AG08396 (cell line): ENCODE measurements at places on chromosomes 4 and X.

DNA sequence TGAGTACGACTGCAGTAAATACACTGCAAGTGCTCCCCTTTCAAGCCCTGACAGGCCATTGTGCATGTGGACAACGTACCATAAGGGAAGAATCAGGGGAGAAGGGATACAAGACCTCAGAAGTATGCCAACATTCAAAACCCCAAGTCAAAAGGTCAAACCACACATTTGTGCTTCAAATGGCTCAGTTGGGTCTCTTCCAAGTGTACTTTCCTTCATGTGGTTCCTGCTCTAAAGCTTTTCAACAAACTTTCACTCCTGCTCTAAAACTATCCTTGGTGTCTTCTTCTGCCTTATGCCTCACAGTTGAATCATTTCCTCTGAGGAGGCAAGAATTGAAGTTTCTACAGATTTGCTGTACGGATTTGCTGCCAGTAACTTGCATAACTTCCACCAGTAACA, 305.7 kb upstream of the SLIT2 start:
- peak; percentile 15 for DNase-seq

DNA sequence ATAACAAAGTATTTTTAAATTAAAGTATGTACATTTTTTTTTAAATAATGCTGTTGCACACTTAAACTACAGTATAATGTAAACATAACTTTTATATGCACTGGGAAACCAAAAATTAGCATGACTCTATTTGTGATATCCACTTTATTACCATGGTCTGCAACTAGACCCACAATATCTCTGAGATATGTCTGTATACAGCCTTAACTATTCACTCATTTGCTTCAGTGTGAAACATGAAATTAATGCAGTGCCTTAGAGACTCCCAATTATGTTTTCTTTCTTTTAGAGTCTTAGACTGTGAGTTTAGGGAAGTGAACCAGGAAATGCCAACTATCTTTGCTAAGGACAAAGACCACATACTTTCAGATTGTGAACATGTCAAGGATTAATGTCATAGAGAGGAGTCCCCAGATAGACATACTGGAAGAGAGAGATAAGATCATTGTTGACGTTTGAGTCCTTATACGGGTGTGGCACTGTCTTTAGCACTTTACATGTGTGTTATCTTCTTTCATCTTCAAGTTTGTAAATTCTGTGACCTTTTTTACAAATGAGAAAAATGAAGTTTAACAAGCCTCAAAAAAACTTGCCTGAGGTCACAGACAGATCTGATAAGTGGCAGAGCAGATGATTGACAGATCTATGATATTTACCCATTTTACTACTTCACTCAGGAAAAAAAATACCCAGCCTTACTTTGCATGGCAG, 23.2 kb downstream of the CXorf58 start:
- DNase-seq: no peak

- DNase-seq: peak; percentile 73
Measured at GRCh38 chr4:73704314-73705055, 35.9 kb upstream of the CXCL8 start.

GRCh38 chrX:119201570-119201969, 34.5 kb upstream of the PGRMC1 start:
- DNase-seq: no peak

GRCh38 chr4:3420956-3421355, 20.8 kb upstream of the HGFAC start:
- DNase-seq: no peak

DNA sequence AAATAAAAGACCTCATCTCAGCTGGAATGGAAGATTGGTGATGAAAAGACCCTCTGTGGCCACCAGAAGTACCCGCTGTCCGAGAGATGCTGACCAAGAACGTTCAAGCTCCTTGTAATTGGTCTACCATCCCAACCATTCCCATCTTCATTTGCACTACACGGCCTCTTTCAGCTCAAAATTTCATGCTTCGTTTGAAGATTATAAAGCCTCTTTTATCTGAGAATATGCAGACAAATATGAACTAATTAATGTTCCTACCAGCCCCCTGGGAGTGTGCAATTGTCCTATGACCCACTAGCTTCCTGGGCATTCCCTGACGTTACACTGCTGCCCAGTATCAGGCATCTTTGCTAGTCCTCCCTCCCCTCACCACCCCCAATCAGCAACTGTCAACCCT, 583.7 kb downstream of the MID1IP1 start:
- DNase-seq: no peak

- DNase-seq: no peak
Measured at GRCh38 chr4:56821381-56822243, at the start of gene SPINK2. Gene SPINK2 (minus strand): TSS chr4:56821701. CDS start chr4:56821662, 39 bp downstream.

DNA sequence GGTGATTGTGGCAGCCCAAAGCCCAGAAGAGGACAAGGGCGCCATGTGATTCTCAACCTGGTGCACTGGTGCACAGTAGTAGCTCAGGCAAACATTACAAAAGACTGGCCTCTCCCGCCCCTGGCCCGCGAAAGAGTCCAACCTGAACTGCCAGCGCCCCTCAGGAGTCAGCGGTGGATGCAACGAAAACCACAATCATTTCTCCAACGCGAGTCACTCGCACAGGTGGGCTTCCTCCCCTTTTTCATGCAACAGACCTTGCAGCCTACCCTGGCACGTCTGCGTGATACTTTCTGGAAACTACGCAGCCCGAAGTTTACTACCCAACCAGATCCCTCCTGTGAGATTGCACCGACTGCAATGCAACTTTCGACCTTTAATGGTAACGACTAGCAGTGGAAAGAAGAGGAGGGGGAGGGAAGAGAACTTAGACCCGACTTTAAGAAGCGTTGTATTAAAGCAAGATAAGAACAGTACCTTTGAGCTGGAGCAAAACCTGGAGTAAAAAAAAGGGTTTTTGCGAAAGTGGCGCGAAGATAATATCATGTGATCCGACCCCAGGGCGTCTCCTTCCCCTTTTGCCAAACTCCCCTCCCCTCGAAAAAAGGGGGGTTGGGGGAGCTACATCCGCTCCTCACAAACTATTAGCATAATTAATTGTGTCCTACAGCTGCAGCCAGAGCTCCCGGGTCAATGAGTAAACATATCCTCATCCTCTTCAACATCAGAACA, 63.3 kb upstream of the CCDC160 start:
- DNase-seq: no peak

DNA sequence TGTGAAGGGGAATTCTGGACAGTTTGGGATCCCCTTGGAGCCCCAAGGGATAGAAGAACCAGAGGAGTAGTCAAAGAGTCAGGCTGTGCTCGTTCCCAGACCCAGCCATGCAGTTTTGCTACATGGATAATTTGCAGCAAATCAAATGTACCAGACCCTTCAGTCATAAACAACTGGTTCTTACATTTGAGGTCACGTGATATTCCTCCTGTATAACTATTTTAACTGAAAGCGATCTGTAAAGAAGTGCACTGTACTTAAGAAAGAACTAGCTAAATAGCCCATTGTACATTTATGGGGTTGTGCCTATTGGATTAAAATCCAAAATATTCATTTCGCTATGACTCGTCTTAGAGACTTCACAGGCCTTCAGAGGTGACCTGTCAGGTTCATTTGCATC, 550.2 kb upstream of the TENM3 start:
- no peak for DNase-seq
